Left kidney (tissue), 8 donors: ENCODE measurements at places on chromosomes 4 and X.

DNA sequence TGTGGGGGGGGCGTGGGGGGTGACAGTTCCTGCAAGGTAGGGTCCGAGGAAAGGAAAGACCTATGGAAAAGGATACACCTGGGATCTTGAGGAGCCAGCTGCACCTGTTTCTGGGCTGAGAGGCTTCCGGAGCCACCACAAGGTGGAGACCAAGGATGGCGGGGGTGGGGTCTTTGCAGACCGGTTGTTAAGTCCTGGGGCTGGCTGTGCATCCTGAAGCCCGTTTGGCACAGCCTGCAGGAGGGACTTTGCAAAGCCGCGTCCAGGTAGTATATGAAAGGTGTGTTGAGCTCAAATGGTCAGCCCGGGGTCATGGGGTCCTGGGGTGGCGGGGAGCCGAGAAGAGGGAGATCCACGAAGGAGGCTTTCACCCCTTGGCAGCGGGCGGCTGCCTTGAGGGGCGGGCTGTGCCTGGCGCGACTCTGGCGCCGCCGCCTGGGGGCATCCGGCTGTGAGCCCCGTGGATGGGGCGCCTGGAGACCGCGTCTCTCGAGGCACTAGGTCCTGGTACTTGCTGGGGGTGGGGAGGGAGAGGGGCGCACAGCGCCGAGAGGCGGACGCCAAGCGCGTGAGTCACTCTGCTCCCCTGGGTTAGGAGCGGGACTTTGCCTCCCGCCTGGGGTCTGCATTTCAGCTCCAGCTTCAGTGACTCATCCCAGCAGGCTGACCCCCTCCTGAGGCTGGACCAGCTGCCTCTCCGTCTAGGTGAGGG lies 58.2 kb upstream of the DYNLT3 start:
- peak; percentile 26 for DNase-seq

GRCh38 chrX:7264399-7264798 lies 116.4 kb upstream of the PUDP start:
- DNase-seq, result no peak

DNA sequence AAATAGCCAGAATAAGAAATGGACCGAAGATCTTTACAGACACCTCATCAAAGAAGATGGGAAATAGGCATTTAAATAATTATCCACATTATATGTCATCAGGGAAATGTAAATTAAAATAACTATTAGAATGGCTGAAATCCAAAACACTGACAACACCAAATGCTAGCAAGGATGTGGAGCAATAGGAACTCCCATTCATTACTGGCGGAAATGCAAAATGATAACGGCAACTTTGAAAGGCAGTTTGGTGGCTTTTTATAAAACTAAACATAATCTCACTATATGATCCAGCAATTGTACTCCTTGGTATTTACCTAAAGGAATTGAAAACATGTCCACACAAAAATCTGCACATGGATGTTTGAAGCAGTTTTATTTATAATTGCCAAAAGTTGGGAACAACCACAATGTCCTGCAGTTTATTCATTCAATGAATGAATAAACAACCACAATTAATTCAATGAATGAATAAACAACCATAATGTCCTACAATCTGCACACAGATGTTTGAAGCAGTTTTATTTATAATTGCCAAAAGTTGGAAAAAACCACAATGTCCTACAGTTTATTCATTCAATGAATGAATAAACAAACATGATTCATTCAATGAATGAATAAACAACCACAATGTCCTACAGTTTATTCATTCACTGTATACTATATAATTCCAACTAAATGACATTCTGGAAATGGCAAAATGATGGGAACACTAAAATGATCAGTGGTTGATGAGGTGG lies 117.6 kb upstream of the PCDH18 start:
- no peak for DNase-seq

GRCh38 chr4:1400191-1400805 lies 5.9 kb downstream of the NKX1-1 start:
- DNase-seq, result no peak

DNA sequence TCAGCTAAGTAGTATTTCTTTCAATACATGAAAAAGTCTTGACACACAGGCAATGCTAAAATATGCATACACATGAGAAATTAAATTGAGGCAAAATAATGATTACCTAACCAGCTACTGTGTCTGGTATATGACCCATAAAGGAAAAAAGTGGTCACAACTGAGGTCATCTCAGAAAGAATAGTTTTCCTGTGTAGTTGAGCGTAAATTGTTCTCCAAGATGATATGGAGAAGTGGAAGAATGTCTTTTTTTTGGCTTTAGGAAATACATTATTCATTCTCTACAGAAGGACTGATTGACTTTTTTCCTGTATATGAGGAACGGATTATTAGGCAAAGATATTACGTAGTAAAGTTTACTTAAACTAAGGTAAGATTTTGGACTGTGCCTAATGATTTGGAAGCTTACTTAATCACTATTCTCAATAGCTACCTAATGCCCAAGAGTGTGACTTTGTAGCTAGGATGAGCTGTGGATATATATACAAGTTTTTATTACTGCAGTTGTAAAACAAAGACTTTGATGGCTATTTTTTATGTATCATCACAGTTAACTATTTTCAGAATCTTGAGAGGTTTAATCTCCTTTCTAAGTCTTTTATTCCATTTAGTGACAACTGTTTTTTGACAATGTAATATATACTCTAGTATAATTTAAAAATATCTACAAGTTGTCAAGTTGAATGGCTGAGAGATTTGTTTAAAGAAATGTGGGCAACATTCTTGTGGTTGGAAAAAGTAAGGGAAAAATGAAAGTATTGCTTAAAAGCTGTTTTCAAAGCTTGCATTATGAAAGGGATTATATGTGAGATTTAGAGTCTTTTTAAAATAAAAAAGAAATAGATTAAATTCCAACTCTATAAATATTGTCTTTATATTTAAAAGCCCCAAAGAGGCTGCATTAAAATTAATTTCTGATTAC lies 100.2 kb downstream of the PDLIM5 start:
- no peak for DNase-seq

DNA sequence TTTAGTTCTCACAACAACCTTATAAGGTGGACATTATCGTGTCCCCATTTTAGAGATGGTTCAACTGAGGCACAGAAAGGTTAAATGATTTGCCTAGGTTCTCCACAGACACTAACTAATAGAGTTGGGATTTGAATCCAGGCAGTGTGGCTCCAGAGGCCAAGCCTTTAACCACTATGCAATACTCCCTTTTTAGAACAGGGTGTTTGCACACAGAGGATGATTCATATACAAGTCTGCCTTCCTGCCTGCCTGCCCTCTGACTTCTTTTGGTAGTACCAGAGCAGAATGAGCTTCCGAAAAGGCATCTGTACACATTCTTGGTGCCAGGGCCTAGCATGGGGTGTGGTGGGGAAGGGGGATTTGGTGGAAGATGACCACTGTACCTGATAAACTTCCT lies 150.8 kb upstream of the ARHGEF9 start:
- no peak for DNase-seq

GRCh38 chr4:16992566-16993225 lies 94.3 kb upstream of the LDB2 start:
- no peak for DNase-seq

DNA sequence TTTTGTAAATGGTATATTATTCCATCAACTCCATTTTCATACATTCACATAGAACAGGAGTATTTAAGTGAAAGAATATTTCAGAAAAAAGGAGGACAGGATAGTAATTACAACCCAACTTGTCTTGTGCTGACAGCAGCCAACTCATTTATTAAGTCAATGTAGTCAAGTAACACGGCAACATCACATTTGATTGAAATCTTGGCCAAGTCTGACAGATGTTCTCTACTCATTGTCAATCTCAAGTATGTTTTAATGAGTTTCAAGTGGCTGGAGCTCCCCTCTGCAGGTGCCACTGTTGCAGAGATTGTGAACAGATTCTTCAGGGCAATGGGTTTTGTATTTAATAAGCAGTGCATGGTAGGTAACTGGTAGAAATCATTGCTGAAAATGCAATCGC lies 332.5 kb downstream of the C4orf33 start:
- DNase-seq, result no peak

DNA sequence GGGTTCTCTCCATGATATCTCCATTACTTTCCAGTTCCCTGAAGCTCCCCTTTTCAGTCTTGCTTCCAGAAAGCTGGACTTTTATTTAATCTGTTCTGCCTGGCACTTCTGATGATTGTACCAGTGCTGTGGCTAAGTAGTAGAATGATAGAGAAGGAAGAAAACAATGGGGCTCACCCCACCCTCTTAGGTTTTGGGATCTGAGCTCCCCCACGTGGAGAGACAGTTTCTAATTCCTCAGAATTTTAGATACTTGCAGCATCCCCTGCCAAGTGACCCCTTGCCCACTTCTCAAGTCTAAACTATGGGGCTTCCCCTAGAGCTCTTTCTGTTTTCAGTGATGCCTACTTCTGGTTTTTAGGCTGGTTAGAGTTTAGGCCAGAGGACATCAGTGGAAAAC lies 73.9 kb downstream of the GC start:
- DNase-seq, result no peak

GRCh38 chr4:88093874-88094273 lies 64.6 kb downstream of the ABCG2 start:
- no peak for DNase-seq

- no peak for DNase-seq
These were observed 67.8 kb downstream of the SLC34A2 start for GRCh38 chr4:25723409-25723808.

DNA sequence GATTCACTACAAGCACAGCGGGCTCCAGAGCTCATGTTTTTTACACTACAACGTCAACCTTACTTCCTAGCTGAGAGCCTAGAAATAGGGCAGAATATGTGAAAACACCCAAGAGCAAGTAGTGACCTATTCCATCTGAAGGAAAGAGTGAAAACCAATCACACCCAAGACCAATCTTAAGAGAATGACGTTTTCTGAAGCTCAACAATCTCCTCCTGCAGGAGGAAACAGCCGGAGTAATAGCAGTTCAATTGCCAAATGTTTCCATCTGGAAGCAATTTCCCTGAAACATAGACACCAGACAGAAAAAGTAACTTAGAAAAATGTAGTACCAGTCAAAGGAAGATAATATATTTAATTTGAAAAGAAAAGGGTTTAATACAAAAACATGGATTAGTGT lies 142.4 kb downstream of the ANXA5 start:
- DNase-seq, result no peak

DNA sequence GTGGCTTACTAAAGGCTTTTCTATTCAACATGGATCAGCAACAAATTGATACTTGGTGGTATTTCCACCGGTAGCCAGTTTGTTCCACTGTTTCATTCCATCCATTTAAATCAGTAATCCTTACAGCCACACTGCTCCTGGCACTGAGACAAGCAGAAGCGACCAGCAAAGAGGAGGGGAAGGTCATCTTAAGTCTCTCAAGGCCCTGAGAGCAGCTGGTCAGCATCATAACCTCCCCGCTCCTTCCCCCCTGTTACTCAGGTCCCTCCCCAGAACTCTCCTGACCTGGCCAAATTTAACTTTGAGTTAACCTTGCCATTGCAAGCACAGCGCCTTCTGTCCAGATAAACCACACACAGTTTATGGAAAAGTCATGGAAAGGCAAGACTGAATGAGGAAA lies 331.3 kb upstream of the KLF3 start:
- DNase-seq, result no peak

DNA sequence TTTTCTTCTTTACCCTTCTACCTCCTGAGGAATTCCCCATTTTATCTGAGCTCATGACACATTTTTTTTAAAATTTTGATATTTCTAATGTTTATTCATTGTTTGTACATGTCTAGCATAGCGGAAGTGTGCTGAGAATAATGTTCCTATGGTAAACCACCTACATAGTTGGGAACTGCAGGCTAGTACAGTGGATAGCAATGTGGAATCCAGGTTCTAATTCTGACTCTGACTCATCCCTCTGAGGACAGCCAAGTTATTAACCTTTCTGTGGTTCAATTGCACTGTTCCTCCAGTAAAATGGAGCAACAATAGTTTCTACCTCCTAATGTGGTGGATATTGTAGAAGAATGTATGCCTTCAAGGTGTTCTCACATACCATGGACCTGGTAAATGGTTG lies 20.6 kb upstream of the APELA start:
- no peak for DNase-seq

DNA sequence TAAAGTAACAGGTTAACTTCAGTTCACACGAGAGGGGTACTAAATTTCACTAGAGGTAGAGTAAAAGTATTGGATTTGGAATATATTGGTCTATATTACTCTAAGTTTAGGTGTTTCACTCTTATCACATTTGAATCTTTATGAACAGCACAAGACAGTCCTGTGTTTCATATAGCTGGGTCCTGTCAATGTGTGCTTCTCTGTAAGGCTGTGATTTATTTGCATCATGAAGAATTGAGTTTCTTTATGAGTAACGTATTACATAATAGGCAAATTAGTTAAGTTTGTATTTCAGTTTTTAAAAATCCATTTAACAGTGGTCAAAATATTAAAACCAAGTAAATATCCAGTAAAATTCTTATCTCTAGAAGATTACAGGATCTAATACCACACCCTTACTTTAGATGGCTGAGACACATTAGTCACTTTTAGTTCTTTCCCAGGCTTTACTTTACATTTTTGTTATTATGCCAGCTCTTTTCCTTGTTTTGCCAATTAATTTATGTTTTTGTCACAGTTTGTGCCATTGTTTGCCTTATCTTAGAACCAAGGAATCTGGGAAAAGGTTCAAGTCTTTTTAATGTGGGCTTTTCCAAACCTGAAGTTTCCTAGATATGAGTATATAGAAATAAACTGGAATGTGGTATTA lies 32.1 kb downstream of the NUDT6 start:
- no peak for DNase-seq

DNA sequence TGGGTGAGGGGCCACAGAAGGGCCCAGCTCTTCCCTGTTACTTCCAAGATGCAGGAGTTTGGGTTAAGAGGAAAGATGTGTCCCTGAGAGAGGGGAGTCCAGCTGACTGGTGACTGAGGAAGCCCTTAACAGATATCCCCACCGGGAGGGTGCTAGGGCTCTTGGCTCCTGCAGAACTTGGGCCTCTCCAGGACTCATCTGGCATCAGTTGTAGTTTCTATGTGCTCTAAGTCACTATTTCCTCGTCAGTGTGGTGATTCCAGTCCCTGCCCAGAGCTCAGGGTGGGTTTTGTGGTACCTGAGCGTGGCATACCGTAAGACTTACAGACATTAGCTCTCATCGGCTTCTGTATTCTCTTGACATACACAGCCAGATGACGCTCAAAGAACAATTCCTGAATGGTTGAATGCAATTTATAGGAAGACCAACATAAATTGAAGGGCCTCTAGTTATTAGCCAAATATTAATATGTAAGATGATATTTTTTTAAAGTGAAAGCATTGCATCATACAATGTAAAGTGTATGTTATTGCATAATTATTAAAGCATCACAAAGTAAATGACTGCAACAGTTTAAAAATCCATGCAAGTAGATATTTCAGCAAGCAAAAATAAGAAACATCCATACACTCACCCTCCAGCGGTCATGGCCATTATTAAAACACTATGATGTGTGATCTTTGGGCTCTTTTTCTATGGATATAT lies 195.5 kb downstream of the PTTG2 start:
- DNase-seq, result no peak

- no peak for DNase-seq
These were observed 147.7 kb upstream of the TLL1 start for GRCh38 chr4:165725352-165725751.

GRCh38 chr4:147110473-147111367 lies 165.1 kb upstream of the TTC29 start:
- DNase-seq, result no peak
